Activated T-cell treated with anti-CD3 and anti-CD28 coated beads for 4 hours (primary cell): ENCODE measurements at places on chromosomes 1 and 21.

DNA sequence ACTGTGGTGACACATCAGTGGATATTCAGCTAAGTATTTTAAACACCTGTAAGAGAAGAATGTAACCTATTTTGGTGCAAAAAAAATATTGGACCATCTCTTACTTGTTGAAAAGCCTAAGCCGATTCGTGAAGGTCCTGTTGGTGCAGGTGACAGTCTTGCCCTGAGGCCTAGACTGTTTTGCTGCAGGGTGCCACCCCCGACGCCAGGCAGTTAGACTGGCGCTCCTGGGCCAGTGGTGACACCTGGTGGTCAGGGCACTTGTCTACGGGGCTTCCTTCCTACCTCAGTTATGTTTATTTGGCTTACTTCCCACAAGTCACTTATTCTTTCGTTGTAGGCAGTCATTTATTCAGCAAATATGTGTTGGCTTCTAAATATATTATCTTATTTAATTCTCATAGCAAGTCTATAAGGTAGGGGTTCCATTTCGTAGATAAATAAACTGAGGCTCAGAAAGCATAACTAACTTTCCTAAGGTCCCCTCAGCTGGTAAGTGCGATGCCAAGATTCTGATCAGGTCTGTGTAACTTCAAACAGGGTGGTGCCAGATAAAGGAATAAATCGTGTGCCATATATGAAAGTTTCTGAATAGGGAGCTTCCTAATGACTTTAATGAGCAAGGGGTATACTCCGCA is 1.9 kb downstream of the EEIG2 start:
- DNase-seq, result peak; percentile 69

DNA sequence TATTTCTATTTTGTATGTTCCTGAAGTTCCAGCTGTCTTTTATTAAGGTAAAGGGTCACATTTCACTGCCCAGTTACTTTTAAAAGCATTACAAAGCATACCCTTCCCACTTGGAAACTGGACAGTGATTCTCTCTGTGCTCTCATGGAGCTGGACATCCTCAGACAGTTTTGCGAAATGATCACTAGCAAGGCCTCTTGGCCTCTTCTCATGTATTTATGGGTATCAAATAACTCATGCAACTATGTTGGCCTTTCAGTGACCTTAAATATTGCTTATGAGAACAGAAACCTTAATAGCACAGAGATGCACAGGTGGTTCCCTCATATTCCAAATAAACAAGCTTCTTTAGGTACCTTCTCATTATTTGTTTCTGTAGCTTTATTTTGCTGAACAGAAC is 7.9 kb upstream of the AMPD1 start:
- DNase-seq, result no peak

GRCh38 chr1:153533689-153534201 is 2.0 kb downstream of the S100A6 start:
- DNase-seq, result no peak

DNA sequence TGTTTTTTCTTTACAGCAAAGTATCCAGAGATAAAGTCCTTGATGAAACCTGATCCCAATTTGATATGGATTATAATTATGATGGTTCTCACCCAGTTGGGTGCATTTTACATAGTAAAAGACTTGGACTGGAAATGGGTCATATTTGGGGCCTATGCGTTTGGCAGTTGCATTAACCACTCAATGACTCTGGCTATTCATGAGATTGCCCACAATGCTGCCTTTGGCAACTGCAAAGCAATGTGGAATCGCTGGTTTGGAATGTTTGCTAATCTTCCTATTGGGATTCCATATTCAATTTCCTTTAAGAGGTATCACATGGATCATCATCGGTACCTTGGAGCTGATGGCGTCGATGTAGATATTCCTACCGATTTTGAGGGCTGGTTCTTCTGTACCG is 6.5 kb downstream of the DEGS1 start:
- no peak for DNase-seq

- no peak for DNase-seq
These were observed 50.9 kb downstream of the RUNX1 start for GRCh38 chr21:34998176-34998575.

DNA sequence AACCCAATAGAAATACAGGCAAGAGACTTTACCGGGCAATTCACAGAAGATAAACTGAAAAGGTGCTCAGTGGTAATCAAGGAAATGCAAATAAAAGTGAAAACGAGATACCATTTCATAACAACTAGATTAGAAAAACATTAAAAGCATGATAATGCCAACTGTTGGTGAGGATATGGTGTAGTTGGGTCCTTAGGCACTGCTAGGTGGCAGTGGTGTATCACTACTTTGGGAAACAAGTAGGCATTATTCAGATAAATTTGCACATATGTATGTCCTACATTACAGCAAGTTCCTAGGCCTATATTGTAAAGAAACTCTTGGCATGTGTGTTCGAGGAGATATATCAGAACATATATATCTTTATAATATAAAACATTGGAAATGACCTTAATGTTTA is 31.0 kb downstream of the AZIN2 start:
- DNase-seq, result no peak

DNA sequence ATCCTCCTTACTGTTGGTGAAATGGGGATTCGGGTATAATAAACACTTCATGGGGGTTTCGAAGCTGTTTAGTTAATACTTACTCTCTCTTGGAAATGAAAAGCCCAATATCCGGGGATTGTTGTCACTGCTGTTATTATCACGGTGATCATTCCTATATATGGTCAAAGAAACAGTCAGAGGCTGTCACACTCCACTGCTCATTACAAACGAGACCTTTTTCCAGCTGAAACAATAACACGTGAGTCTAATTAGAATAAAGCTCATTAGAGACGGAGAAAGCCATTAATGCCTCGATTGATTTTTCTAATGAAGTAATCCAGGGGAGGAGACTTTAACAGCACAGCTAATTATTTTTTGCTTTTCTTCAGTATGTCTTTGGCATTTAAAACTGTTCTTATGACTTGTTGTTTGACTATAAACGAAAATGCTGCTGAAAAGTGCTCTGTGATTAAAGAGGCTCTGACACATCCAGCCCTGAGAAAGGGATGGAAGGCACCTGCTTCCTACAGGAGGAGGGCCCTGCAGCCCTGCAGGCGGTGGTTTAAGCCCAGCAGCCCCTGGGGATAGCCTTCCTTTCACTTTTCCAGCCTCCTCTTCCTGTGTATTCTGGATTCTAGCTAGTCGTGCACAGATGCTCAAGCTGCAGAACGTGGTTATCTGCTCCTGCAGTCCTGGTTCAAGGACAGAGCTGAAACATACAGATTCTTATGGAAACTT is 143.6 kb downstream of the EDEM3 start:
- DNase-seq, result no peak

DNA sequence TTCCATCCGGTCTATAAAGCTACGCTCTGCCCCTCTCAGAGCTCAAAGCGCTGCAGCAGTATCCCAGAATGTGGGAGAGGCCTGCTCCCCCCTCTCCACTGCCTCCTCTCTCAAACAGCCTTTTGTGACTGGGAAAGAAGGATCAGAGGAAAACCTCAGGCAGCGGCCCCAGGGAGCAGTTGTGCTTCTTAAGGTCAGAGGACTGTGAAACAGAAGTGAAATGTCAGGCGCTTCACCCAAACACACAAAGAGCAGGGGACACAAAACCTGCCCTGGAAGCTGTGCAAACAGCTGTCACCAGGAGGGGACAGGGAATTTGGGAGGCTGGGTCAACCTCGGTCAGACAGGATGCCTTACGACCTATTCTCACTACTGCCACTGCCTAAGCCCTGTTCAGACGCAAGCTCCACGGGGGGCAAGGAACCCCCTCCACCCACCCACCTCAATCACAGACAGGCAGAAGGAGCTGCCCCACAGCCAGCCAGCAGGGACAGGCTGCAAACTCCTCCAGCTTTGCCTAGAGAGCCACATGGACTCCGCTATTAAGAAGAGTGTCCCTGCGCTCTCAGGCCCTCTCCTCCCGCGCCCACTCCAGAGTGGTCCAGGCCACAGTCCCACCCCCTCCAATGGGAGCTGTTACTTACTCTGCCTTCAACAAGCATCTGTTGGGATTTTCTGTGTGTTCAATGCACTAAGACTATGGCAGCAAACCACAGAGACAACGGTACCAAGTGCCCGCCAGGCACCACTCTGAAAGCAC is 14.6 kb downstream of the SSBP3 start:
- no peak for DNase-seq

DNA sequence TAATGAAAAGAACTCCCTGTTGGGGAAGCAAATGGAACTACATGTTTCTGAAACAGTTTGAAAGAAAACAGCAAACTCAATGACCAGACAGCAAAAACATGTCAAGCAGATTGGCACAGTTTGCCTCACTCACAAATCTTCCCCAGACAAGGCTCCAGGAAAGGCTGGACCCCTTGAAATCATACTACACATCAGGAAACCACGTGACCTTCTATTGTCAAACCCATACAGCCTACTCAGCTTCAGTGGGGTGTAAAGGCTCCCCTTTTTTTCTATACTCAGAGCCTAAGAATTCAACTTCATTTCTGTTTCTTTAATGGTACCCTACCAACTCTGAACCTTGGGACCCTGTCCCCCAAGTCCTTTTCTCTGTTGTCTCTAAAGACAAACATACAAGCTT is 15.7 kb upstream of the CTTNBP2NL start:
- no peak for DNase-seq

DNA sequence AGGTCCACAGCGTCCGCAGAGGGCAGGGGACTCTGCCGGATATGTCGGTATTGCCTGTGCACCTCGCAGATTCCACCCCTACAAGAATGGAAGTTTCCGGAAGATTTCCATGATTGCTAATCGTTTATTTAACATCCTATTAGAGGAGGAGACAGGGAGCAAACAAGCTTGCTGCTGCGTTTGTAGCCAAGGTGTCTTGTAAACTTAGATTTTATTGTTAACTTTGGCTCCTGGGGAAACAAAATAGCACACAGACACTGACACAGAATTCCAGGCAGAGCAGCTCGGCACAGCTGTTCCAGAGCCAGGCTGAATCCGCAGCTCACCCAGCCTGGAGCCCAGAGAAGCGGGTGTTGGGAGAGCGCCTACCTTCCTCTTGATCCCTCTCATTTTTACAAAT is 75.7 kb downstream of the AJAP1 start:
- no peak for DNase-seq
